Activated naive CD4-positive, alpha-beta T cell treated with Interleukin-2 at 50 U/mL for 16 hours (primary cell): ENCODE measurements at places on chromosomes 1 and 21.
A peak's percentile ranks its signal among the peaks of the same experiment; 100 is the strongest.

DNA sequence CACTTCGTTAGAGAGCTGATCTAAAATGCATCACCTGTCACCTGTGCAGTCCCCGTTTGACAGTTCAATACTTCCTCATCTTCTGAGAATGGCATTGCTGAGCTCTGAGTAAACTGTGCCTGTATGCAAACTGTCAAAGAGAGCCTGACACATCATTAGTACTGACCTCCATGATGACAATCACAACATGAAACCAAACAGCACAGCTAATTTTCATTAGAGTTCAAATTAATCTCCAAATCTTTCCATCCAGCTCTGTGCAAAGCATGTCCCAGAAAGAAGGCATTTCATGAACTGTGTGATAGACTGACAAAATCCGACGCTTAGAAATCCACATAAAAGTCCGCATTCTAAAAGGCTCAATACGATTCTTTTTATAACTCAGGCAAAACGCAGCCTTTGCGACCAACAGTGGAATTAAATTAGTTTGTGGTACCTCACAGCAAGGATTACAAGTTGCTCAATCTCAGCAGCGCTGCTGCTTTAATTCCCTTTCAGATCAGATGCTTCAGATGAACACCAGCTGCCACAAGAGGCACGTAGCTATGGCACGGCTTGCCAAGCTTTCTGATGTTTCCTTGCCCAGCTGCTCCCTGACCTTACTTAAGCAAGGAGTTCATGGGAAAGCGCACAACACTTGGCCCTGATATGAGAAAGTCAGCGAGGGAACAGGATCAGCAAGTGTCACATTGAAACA, 765.5 kb upstream of the PRMT6 start:
- DNase-seq, result no peak

DNA sequence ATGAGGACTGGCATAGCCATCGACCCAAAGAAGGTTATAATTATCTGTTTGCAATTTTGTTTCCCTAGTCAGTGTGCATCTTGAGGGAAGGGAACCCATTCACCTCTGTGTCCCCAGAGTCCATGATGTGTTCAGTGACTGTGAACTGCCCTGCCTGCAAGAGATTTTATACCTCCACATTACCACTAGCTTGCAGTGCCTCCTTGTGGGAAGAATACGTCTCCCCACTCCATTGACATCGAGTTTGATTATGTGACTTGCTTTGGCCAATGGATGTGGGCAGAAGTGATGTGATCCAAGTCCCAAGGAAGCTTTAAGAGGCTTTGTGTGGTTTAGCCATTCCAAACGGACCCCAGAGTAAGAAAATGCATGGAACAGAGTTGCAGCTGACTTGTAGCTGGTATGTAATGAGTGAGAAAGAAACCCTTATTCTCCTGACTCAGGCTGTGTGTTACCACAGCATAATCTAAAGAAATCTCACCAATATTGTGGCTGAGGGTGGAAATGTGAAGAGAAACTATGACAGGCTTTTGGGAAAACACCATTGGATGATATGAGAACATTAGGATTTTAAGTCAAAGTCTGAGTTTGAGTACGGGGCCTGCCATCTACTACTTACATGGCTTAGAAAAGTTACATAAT, 47.8 kb upstream of the NRDC start:
- DNase-seq, result no peak

DNA sequence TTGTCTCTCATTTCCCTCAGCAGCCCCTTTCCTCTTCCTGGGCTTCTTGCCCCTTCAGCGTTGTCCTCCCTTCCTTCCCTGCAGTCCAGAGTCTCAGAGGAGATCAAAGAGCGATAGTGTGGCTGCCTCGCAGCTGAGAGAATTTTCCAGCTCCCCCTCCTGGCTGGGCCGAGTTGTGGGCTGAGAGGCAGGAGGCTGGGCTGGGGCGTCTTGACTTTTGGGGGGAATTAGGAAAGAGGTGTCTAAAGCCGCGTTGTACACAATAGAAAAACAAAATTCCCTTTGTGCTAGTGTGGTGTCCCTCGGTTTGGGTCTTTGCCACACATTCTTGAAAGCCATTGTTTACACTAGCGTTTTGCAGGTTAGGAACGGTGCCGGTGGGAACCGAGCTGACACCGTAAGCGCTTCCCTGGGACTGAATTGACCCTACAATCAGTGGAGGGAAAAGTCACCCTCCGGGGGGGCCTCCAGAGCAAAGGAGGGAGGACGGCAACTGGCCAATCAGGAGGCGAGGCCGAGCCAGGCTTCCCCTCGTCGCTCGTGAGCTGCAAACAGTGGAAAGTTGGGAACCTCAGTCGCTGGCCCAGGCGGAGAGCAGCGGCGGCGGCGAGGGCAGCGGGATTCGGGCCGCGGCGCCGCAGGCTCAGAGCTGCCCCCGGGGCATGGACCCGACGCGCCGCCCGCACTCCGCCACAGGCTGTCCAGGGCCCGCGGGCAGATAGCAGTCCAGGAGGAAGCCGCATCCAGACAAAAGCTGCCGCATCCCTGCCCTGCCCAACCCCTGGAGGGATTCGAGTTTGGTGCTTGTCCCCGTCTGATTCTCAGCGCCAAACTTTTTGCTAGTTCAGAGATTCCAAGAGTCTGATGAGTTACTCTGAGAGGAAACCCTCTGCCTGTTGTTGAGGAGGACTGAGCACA, at the start of gene HMCN1:
TSS of gene HMCN1 (plus strand) at position 574 of the 918 bp plus-strand sequence. CDS start 389 bp downstream, outside the sequence.
- DNase-seq, result peak; percentile 5

DNA sequence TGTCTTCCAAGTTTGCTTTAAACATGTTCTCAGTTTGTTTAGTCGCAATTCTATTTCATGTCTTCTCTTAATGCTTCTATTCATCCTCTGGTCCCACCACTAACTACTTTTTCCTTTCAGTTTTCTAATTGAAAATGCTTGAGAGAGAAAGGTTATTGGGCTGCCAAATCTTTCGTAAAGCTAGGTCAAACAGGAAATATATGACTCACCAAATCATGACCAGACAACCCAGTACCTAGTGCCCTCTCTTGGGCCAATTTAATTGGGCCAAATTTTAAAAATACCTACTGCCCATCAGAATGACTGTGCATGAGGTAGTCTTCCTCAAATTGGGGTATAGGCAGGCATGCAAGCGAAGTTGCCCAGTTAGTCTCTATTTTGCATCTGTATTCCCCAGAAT, 295.4 kb upstream of the PBX1 start:
- no peak for DNase-seq

DNA sequence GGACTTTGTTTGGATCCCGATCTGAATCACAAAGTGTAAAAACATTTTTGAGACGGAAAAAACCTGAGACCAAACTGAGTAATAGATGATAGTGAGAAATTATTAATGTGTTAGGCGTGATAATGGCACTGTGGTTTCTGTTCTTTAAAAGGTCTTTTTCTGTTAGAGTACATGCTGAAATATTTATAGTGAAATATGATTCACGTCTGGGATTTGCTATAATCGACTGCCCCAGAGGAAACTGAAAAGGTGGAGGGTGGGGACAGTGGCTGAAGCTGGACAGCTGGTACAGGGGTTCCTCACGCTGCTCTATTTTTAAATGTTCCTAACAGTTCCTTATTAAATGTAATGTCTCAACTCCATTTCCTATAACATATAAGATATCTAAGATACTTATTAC, 11.2 kb downstream of the URB1 start:
- DNase-seq, result no peak

GRCh38 chr1:223849352-223850254, 3.9 kb upstream of the TP53BP2 start:
- no peak for DNase-seq

DNA sequence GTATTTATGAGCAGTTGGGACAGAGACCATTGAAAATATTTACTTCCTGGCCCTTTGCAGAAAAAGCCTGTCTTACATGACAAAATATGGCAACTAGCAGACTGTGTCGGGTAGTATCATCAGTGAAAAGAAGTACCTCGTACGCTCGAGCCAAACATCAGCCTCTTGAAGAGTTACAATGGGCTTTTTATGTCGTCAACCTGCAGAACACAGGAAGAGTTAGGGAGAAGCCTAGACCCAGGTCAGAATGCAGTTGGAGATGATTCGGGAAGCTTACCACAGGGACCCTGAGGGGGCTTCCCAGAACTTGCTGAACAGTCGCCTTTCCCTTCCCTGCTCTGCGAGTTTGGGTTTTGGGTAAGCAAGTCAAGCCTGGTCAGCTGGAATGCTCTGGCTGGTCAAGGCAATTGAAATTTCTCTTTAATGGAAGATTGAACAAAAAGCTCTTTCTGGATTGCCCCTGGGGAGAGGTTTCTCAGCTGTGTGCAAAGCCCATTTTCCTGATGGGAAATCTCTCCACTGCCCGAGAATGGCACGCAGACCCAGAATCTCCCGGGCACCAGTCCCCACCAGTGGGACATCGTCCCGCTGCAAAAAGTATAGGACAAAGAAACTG, 263.6 kb upstream of the TMEM51 start:
- no peak for DNase-seq

GRCh38 chr1:7967196-7967595, 5.7 kb downstream of the PARK7 start:
- DNase-seq, result no peak

DNA sequence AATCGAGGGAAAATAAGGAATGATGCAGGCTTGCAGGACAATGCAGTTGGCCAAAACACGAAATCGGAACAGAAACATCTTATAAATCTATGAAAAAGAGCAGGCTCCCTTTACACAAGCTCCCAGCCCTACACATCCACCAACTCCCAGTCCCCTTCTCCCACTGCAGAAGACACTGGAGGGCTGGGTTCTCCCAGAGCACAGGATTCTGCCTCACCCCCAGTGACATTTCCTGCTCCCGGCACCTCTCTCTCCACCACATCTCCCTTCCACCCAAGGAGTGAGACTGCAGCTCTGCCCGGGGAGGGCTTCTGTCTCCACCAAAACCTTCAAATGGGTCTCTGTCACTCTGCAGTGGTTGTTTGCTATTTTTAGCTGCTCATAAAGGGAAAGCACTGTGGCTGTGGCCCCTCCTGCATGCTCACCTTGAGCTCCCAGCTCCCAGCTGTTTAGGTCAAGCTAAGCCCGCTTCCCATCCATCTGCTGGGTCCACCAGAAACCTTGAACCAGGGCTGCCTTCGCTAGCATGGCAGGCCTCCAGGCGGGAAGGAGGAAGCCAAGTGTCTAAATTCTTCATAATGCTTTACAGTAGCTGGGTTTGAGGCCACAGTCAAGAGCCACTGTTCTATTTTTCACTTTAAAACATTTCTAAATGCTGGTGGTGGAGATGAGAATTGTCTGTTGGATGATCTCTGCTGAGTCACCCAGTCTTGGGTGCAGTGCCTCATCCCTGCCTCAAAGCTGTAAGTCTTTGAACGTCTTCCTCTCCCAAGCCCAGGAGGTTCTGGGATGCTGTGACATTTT, 3.3 kb upstream of the C2CD2 start:
- no peak for DNase-seq

DNA sequence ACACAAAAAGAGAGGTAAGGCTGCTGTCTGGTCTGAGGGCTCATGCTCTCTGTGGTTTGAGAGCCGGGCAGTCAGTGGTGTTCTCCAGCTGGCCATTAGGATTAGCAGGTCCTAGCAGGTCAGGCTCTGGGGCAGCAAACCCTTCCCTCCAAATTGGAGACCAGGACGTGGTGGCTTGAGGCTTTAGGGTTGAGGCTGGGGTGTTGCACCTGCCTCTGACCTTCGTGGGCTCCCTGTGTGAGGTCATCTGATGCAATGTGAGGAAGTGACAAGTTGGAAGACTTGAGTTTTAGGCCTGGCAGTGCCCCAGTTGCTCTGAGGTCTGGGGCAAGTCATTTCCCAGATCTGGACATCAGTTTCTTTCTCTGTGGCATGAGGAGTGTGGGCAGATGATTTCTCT, 24.4 kb downstream of the SZRD1 start:
- no peak for DNase-seq

GRCh38 chr1:4726620-4727341, 72.4 kb downstream of the AJAP1 start:
- no peak for DNase-seq

- no peak for DNase-seq
Measured at GRCh38 chr1:41286992-41287391, 44.9 kb upstream of the SCMH1 start.

DNA sequence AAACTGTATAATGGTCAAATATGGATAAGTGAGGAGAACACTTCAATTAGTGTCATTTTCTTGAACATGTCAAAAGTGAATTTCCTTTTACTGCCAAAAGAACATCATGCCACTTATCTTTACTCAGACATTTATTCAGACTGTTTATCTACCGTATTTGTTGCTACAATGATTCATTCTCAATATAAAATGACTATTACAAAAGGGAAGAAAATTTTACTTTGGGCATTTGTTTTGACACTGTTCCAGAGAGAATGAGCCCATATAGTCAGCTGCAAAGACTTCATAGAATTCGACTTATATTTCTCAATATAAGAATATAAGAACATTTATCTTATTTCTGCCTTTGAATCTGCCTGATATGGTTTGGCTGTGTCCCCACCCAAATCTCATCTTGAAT, 1699.1 kb downstream of the BRINP3 start:
- no peak for DNase-seq

GRCh38 chr1:33191731-33192275, 10.0 kb upstream of the TRIM62 start:
- DNase-seq, result no peak

- no peak for DNase-seq
Measured at GRCh38 chr1:230074762-230075161, 7.7 kb downstream of the GALNT2 start.

DNA sequence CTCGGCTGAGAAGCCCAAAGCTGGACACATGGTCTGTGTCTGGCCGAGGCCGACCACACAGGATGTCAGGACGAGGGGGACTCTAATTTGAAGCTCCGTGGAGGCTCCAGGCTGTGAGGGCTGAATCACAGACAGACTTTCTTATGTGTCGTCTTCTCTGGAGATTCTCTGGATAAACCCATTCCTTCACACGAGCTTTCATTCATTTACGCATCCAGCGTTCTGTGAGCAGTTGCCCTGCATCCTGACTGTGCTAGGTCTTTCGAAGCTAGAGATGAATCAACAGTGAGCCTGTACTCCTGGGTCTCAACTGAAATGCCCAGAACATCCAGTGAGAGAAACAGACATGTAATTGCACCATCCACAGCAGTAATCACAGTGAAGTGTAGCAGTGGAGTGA, 49.6 kb downstream of the ECE1 start:
- no peak for DNase-seq

GRCh38 chr1:52057876-52058415, 1.9 kb downstream of the BTF3L4 start:
- DNase-seq, result no peak

DNA sequence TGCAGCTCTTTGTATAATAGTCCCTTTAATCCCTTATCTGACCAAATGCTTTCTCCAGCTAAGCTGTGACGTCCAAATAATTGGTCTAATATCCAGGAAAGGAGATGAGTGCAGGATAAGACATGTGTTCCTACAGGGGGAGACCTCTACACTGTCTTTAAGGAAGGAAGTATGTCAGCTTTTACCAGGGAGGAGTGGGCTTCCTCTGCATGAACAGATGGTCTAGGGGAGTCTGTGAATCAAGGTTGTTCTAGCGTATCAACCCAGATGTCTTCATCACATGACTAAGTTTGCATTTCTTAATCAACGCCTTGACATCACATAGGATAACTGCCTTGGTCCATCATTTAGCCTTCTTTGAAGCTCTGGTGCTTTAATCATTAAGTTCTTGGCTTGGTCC, 528.2 kb downstream of the MRPL39 start:
- no peak for DNase-seq

- no peak for DNase-seq
Measured at GRCh38 chr1:58089898-58090534, 456.5 kb downstream of the OMA1 start.
